8988T (cell line): ENCODE measurements at places on chromosomes 2 and 18.

GRCh38 chr18:76835380-76835779 is 13.0 kb downstream of the ZNF236 start:
- DNase-seq, result no peak

- no peak for DNase-seq
Measured at GRCh38 chr18:44245019-44245418, 435.7 kb upstream of the SETBP1 start.

DNA sequence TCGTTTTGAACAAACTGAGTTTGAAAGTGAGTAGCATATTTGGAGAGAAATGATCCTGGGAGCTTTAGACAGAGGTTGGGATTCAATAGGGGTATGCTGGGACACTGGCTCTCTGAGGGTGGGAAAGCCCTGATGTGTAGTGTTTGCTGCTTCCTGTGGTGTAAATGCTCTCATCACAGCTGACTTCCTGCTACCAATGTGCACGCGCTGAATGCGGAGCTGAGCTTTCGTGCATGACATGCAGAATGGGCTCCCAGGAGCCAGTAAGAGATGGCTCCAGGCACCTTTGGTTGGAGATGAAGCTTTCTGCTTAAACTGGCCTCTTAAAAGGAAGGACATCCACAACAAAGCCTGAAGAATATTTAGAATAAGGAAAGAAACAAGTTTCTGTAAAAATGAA is 224.1 kb upstream of the CCDC150 start:
- DNase-seq, result no peak

- no peak for DNase-seq
Measured at GRCh38 chr2:241862093-241862492, 3.4 kb upstream of the PDCD1 start.

- no peak for DNase-seq
Measured at GRCh38 chr2:192151853-192152252, 42.9 kb downstream of the TMEFF2 start.

DNA sequence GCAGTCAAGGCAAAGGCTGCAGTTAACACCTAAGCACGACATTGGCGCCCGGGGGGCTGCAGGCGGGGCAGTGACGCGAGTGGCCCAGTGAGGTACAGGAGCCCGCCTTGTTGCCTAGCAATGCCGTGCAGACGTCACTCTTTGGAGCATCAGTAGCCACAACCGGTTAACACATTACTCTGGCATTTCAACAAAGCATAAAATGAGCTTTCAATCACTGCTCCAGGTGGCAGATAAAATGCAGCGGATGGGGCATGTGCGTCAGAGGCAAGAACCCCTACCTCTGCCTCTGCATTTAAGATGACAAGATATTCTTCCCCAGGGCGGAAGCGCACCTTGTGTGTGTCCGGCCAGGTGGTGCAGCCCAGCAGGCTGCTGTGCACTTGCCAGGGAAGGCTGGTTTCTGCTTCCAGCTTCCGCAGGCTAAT is 139.4 kb downstream of the MTCL1 start:
- DNase-seq, result no peak

DNA sequence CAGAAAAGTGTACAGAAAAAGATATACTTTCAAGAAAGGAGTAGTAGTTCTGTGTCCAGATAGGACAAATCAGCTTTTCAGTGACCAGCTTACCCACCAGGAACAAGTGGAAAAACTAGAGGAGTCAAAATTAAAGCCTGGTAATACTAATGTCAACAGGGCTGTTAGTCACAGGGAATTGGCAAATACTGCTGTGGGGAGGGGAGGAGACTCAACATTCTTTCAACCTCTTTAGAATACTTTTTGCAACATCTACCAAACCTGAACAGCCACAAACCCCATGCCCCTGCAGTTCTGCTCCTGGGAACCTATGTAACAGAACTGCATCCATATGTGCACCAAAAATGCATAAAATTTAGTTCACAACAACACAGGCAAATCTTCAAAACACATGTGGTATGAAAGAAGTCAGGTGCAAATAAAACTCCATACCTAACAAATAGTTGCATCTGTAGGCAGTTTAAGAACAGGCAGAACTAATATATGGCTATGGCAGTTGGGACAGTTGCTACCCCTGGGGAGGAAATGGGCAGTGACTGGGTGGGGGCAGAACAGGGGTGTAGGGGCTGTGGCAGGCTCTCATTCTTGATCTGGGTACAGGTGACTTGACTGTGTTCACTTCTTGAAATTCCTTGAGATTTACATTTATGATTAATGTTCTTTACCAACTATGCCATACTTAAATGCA is 9.7 kb downstream of the CMPK2 start:
- no peak for DNase-seq

DNA sequence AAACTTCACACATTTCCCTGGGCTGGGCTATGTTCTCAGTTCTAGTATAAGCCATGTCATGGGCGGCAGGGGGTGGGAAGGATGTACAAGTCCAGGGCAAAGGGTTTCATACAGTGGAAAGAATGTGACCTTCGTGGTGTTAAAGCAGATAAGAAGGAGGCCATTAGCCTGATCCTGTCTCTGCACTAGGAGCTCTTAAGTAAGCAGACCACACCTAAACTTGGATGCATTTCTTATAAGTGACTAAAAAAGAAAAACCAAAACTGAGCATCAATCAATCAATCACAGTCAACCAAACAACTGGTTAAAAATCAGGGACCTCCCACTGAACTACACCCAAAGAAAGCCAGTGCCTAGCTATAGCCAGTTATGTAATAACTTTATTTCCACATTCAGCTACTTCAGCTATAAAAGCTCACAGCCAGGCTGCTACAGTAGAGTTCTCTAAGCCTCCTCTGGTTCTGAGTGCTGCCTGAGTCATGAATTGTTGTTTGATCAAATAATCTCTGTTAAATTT is 46.8 kb upstream of the RIOK3 start:
- no peak for DNase-seq

DNA sequence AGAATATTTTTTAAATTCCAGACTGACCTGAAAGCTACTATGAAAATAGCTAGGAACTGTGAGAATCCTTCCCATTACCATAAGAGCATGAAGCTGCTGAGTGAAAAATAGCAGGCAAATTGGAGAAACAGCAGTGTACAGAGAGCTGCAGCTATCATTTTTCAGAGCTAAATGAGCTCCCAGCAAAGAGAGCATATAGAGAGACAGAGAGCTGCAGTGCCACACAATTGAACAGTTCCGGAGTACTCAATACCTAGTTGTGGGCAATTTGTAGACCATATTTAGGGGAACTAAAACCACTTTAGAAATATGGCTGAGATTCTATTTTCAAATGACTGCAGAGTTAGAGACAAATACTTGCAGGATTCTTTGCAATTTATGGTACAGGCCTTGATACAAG is 645.3 kb downstream of the STK39 start:
- no peak for DNase-seq

DNA sequence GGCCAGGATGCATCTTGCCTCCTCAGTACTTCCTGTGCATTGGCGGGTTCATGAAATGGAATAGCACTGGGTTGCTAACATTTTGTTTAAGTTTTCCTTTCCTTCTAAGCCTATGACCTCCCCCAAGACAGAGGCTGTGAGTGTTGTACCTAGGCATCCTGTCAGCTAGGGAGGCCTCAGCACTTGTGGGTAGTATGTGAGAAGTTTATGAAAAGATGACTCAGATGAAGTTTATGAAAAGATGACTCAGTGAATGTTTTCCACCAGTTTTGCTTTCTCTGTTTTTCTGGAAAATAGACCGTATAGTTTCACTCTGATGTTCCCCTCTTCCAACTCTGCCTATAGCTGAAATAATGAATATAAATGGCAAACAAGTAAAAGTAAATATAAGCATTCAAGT is 412.9 kb downstream of the TMEM182 start:
- DNase-seq, result no peak
